ENCODE measurements at places on chromosomes 11 and 22. TPM values are rescaled to one million over a fixed set of nuclear protein-coding genes. Genes with fewer than 3 reads are reported as not detected.

Gene MS4A4A
- total RNA-seq: not detected

Gene GAB2
- total RNA-seq: 27.9 TPM

Gene HBB
- not detected for total RNA-seq

Gene KRTAP5-11
- not detected for total RNA-seq

Gene CCDC15
- 6.1 TPM for total RNA-seq

Gene NCAM1
- total RNA-seq: 76.7 TPM

Gene SNX32
- total RNA-seq: 1.9 TPM

Gene FGF19
- 0.34 TPM for total RNA-seq

Gene HORMAD2
- total RNA-seq: not detected

Gene TRPM5
- 0.09 TPM for total RNA-seq

Gene SCGB1C1
- total RNA-seq: not detected

Gene OR8D4
- not detected for total RNA-seq

DNA sequence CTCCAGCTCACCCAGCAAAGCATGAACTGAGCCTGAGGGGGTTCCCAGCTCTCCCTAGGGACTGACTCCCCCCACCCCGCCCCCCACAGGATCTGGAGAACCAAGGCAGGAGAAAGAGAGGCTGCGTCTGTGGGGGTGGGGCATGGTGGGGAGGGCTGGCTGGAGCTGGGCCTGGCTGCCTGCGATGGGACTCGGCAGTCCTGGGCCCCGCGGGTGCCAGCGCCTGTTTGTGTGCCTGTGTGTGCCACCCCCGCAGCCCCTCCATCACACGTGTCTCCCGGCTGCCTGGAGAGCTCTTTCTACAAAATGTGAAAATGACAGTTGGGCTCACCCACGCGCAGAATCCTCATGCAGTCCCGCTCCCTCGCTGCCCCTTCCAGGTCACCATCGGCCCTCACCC, 46.8 kb downstream of the CACNA1I start:
- H3K27me3 ChIP-seq: peaks cover 32% of the 10 kb centered on the region
- no peak overlapping the region for H3K4me3 ChIP-seq
- peaks cover 5% of the 10 kb centered on the region for H3K4me1 ChIP-seq
- no peak for DNase-seq
- no peak overlapping the region for H3K27ac ChIP-seq

GRCh38 chr11:67629386-67630227, at the start of gene NUDT8:
TSS of gene NUDT8 (minus strand) at chr11:67629937. CDS start at chr11:67629911, 26 bp downstream.
- peak; percentile 98 for DNase-seq
- H3K4me3 ChIP-seq: peak within 1 kb of the TSS; percentile 84
- H3K4me1 ChIP-seq: peaks cover 20% of the 10 kb centered on the region

DNA sequence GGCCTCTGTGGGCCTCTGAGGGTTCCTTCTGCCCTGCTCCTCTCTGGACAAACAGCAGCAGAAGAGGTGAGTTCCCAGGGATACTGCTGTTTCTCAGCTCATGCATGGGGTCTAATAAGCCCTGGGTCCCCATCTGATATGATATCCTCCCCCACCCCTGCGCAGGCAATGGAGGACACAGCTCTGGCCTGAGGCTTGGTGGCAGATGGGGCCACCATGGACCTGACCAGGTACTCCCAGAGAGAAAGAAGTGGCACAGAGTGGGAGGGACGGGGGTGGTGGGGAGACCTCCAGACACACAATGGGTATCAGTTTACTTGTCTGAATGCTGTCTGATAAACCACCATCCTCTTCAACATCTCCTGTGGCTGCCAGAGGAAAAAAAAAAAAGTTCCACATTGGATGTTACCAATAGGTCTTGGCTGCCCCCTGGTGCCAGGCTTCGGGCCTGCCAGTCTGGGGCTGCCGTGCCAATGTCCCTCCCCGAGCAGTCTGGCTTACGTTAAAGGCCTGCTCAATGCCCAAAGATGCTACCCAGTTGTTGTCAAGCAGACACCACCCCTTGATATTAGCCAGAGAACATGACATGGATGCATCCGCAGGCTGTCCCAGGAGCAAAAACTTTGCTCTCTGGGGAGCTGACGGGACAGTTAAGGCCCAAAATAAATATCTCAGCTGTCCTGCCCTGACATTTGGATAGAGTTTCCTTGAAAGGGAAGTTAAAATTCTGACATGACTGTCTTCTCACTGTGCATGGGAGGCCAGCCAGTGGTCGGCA, 27.9 kb upstream of the ABCC8 start:
- peaks cover 30% of the 10 kb centered on the region for H3K27me3 ChIP-seq
- no peak overlapping the region for H3K4me3 ChIP-seq
- DNase-seq: peak; percentile 77
- no peak overlapping the region for H3K27ac ChIP-seq
- H3K36me3 ChIP-seq: no peaks in the 10 kb centered on the region

DNA sequence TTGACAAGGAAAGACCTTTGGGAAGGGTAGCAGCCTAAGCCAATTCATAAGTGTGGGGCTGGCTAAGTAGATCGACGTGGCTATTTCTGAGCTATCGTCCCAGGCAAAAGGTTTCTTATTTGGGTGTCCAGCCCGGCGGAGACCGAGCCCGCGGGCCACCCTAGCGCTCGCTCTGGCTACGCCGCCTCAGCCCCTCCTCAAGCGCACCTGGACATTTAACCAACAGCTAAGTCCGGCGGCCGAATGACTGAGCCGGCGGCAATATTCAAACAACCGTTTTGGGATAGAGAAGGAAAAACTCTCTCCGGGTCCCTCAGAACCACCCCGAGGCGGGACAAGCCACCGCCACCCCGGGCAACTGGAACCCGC, 457 bp downstream of the RNF141 start:
- no peaks in the 10 kb centered on the region for H3K36me3 ChIP-seq
- H3K4me3 ChIP-seq: peak overlapping the region; percentile 96
- peak overlapping the region; percentile 68 for H3K27ac ChIP-seq
- H3K4me1 ChIP-seq: peaks cover 15% of the 10 kb centered on the region
- DNase-seq: no peak

DNA sequence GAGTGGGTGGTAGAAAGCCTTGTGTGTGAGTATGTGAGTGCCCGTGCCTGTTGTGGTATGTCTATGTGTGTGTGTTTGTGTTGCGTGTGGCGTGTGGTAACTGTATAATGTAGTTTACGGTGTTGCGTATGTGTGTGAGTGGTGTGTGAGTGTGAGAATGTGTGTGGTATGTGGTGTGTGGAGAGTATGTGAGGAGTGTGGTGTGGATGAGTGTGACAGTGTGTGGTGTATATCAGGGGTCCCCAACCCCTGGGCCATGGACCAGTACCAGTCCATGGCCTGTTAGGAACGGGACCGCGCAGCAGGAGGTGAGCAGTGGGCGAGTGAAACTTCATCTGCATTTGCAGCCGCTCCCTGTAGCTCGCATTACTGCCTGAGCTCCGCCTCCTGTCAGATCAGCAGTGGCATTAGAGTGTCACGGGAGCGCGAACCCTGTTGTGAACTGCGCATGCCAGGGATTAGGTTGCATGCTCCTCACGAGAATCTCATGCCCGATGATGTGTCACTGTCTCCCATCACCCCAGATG, 5.7 kb downstream of the UPK3A start:
- H3K4me3 ChIP-seq: no peak overlapping the region
- peak; percentile 22 for DNase-seq
- no peaks in the 10 kb centered on the region for H3K36me3 ChIP-seq

DNA sequence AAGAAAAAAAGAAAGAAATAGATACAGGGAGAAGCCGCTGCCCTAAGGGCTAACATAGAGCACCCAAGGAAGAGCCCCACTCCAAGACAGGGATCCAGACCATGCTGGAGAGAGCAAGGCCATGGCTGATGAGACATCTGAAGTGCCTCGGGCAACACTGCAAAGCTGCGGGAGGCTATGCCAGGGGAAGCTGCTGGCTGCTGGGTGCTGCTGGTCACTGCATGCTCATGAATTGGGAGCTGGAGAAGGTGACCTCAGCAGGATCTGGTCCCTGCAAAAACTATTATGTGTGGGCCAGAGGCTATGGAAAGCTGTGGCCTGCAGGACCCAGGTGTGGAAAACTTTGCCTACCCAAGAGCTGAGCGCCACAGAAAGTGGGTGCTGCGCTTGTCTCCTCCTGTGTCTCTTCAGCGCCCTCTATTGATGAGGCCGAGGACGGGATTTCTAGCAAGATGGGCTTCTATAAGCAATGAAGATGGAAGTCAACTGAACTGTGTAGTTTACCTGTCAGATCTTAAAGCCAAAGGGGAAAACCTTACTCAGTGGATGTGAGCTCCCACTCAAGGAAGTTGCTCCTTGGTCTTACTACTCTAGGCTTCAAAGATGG, 17.3 kb upstream of the SLC29A2 start:
- no peaks in the 10 kb centered on the region for H3K36me3 ChIP-seq
- no peak overlapping the region for H3K27ac ChIP-seq
- DNase-seq: peak; percentile 46
- H3K4me1 ChIP-seq: peaks cover 6% of the 10 kb centered on the region
- no peak overlapping the region for H3K4me3 ChIP-seq
- H3K27me3 ChIP-seq: peaks cover 19% of the 10 kb centered on the region

- H3K36me3 ChIP-seq: no peaks in the 10 kb centered on the region
- no peaks in the 10 kb centered on the region for H3K27me3 ChIP-seq
- DNase-seq: peak; percentile 76
Observed at GRCh38 chr11:117316197-117316961, at the start of gene BACE1. TSS of gene BACE1 (minus strand) at chr11:117316256. CDS start at chr11:117315795, 461 bp downstream.

GRCh38 chr11:29963796-29964195, 53.0 kb downstream of the KCNA4 start:
- peaks cover 22% of the 10 kb centered on the region for H3K4me1 ChIP-seq
- peak overlapping the region; percentile 8 for H3K27ac ChIP-seq
- no peaks in the 10 kb centered on the region for H3K27me3 ChIP-seq
- H3K36me3 ChIP-seq: no peaks in the 10 kb centered on the region

DNA sequence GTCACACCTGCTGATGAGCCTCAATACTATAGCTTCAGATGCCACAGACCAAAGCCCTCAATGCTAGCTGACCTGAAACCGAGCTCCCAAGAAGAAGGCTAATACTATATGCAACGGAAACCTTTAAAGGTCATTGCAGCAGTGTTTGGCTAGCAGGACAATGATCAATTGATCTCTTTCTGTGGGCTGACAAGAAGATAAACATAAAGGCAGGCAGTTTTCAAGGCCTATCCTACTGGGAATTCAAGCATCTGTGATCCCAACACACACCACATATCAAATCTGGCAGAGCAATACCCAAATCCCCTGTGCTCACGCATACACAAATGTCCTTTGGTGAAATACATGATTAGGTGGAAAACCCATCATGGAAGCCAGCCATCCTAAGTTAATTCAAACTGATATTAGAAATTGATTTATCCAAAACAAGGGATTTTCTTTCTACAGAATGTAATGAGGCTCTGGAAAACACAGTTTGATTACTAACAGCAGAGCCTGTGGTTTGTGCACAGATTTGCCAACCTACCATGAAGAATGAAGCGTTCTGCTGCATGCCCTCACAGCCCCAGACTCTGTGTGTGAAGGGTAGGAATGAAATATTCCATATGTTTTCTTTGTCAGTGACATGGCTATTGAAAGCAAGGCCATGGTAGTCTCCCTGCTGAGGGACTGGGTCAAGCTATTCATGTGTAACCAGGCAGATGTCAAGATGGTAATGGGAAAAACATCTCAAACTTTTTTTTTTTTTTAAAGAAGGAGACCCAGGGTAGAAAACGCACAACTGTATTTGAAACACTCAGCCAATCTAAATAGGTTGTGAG, 12.2 kb downstream of the LGR4 start:
- H3K27ac ChIP-seq: peak overlapping the region; percentile 58
- peaks cover 81% of the 10 kb centered on the region for H3K4me1 ChIP-seq
- H3K27me3 ChIP-seq: no peaks in the 10 kb centered on the region
- DNase-seq: no peak

- H3K36me3 ChIP-seq: no peaks in the 10 kb centered on the region
- DNase-seq: no peak
- H3K27ac ChIP-seq: peak overlapping the region; percentile 6
- peak overlapping the region; percentile 92 for H3K4me3 ChIP-seq
- H3K27me3 ChIP-seq: peaks cover 31% of the 10 kb centered on the region
- H3K4me1 ChIP-seq: peaks cover 59% of the 10 kb centered on the region
Observed at GRCh38 chr11:119337581-119338317, 2.9 kb downstream of the C1QTNF5 start.

GRCh38 chr11:32829680-32830412, at the start of gene PRRG4:
TSS of gene PRRG4 (plus strand) at chr11:32829927. CDS start at chr11:32830530, 603 bp downstream.
- H3K4me3 ChIP-seq: peak within 1 kb of the TSS; percentile 87
- DNase-seq: peak; percentile 23
- peaks cover 72% of the 10 kb centered on the region for H3K27me3 ChIP-seq
- H3K27ac ChIP-seq: no peak within 1 kb of the TSS

Data from neural crest cell (in vitro differentiated cells).